Right forelimb (tissue), 1 donor: ENCODE measurements at places on chromosomes 6 and 20.

DNA sequence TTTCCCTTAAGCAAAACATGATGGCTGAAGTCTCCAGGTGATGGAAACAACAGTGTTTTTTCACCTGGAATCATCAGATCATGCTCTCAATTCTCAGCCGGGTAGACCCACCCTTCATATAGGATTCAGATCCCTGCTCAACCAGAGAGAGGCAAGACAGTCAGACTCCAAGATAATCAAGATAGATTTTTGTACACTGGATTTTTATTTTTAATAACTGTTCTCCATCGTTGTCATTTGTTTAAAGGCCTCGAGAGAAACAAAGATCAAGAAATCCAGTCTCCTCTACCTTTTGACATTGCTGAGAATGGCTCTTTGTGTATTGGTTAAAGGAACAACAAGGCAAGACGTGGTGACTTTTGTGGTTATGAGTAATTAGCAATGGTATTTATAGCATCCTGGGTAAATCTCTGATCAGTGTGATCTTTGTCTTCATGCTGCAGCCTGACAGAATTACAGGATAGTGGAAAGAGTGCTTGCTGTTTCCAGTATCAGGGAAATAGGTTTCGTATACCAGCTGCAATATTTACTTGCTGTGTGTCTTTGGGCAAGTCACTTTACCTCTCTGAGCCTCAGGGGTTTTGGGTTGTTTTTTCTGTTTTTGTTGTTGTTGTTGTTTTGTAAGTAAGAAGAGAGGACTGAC, 29.9 kb downstream of the ID4 start:
- no peak for DNase-seq

DNA sequence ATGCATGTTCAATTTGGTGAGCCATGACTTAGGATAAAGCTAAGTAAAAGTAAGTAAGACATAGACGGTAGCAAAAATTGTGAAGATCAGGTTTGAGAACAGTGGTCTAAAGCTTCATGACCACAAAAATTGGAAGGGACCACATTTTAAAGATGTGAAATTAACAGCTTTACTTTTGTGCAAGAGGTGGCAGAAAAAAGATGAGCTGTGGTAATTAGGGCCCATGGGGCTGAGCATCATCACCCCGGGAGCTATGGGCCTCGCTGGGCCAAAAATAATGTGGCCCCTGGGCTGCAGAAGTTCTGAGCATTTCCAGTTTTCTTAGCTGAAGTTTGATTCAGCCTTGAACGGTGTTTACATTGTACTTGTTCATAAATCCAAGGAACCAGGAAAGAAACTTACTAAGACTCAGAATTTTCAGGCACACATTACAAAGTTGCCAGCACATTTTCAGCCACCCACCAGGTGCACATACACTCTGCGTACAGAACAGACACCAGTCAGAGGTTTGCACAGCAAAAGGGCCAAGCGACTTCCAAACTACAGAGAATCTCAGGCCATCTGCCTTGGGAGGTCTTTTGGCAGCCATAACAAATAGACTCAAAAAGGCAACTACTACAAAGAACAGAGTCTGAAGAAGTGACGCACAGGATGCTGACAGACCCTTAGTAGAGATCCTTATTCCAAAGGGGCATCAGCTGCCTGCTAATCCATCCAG, 57.7 kb downstream of the CSE1L start:
- DNase-seq = no peak

- DNase-seq = no peak
Observed at GRCh38 chr20:47810721-47811347, 25.6 kb upstream of the SULF2 start.

DNA sequence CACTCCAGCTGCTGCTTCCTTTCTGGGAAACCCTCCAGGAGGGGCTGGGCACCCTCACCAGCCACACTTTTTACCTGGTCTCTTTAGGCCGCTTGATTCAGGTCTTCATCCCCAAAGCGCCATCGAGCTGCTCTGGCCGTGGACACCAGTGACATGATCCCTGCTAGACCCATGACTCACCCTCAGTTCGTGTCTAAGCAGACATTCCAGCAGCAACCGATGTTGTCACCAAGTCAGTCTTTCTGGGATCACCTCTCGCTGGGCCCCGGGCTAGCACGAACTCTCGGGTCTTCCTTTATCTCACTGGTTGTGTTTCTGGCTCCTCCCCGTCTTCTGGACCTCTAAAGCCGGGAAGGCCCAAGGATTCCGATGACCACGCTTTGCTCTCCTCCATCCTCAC, 43.0 kb upstream of the GPR31 start:
- DNase-seq = no peak

DNA sequence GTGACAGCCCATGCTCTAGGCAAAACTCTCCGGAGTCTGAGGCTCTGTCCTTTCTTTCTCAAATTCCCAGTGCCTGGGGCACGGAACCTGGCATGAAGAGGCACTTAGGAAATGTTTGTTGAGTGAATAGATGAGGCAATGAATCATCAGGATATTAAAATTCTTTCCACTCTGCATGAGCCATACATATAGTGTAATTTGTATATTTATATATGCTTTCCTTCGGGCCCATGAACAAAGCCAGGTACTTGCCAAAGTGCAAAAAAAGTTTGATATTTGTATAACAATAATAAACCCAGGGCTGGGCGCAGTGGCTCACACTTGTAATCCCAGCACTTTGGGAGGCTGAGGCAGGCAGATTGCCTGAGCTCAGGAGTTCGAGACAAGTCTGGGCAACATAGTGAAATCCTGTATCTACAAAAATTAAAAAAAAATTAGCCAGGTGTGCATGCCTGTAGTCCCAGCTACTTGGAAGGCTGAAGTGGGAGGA, 212.3 kb upstream of the ZNF217 start:
- DNase-seq = no peak

GRCh38 chr6:5667737-5668136, 339.0 kb downstream of the NRN1 start:
- DNase-seq = no peak

- no peak for DNase-seq
Observed at GRCh38 chr6:33076406-33076934, 680 bp downstream of the HLA-DPB1 start.

DNA sequence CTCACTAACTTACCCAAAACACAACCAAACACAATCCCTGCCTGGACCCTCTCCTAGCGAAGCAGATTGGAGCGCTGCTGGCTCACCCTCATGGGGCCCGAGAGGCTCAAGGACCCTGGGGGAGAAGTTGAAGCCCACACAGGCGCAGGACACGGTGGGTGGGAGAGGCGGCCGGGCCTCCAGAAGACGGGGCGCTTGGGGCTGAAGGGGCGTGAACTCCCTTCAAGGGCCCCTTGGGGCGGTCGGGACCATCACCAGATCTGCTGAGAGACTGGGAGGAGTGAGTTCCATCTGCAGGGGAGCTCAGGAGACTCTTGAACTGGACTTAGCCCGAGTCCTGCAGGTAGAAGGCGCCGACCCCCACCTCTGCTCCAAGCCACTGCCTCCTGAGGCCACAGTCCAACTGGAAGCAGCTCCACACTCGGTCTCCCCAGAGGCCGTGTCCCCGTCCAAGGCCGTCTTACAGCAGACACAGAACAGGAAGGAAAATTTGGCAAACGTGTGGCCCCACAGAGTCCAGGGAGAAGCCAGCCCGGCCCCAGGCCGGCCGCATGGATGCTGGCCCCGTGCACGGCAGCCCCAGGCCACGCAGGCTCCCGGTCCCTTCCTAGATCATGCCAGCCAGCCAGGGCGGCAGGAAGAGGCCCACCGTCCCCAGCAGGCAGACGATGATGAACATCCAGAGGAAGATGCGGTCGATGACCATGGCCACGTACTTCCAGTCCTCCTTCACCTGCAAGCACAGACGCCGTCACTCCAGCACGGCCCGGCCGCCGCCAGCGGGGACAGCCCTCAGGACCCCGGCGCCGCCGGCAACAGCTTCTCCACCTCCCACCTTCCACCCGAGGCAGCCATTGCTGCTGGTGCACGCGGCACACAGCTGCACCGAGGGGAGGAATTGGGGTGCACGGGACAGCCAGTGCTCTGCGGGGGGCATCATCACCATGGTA, 14.7 kb downstream of the CHRNA4 start:
- no peak for DNase-seq

DNA sequence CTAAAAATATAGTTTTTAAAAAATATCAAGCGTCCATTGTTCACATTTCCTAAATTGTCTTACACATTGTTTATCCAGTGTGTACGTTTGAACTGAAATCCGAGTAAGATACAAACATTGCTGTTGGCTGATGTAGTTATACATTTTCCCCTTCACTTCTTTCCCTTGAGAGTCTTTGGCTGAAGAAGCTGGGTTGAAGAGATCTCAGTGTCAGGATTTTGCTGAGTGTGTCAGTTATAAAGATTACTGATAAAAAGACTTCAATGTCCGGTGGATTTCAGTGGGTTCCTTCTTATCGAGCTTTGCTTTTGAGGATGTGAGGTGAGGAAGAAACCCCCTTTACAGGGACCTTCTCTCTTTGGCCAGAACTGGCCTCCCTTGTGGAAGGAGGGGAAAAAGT, 20.5 kb downstream of the RFPL4B start:
- DNase-seq = no peak

- no peak for DNase-seq
Observed at GRCh38 chr20:44362466-44362940, 7.0 kb downstream of the HNF4A start.

DNA sequence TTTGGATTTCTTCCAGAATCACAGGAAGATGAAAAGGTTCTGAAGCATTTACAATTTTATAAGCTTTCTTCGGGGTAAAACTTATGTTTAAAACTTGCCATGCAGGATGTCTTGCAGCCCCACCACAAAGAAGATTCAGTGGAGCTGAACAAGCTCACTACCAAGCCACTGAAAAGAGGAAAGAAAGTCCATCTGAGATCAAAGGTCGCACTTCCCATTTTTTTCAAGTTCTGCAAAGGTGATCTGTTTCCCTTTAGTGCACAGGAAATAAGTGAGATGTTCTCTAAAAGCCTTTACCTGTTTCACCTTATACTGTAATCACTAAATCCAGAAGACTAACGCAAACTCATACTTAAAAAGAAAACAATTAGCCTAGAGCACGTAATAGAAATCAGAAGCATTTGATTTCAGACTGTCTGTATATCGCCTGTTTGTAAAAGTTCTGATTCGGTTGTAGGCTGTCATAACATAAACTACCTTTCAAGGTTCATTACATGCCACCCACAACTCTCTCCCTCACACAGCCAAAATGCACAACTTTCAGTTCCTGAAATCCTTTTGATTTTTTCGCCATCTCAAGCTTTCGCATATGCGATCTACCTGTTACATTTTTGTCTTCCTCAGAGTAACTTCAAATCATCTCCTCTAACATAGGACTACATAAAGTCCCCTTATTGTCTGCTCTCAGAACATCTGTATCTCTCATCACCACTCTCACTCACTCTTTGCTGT, 1.8 kb downstream of the ECHDC1 start:
- no peak for DNase-seq

DNA sequence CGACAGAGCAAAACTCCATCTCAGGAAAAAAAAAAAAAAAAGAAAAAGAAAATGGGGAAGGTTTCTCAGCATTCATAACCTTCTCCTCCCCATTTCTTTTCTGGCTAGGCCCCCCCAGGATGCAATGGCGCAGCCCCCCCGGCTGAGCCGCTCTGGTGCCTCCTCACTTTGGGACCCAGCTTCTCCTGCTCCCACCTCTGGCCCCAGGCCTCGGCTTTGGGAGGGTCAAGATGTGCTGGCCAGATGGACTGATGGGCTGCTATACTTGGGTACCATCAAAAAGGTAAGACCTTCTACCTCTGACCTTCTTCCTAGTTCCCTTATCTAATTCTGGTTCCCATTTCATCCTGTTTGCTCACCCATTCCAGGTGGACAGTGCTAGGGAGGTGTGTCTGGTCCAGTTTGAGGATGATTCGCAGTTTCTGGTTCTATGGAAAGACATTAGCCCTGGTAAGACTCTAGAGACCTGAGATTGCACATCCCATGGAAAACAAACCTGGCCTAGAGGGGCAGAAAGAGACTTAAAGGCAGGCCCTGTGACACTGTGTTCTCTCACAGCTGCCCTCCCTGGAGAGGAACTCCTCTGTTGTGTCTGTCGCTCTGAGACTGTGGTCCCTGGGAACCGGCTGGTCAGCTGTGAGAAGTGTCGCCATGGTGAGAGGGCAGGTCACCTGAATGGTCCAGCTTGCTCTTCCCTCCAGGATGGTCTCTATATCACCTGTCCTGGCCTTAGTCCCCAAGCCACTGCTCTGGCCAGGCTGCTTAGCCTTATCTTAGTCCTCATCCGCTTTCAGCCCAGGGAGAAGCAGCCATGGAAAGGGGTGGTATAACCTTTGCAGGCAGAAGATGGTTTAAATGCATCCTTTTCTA, 1.6 kb downstream of the PHF1 start:
- DNase-seq = no peak

DNA sequence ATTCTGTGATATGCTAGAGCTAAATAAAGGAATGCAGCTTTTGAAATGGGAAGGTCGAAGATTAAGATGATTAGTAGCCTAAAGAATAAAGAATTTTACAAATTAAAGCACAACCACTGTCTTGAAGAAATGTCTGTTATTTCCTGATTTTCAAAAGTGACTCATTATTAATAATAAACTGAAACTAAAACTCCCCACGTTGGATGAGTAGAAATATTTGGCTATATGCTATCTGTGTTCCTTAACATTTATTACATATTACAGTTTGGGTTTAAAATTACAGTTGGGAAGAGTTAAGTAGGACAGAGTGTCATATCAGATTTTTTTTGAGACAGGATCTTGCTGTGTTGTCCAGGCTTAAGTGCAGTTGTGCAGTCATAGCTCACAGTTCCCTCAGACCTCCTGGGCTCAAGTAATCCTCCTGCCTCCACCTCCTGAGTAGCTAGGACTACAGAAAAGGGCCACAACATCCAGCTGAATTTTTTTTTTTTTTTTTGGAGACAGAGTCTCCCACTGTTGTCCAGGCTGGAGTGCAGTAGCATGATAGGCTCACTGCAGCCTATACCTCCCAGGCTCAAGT, 47.1 kb downstream of the AKIRIN2 start:
- DNase-seq = no peak

- no peak for DNase-seq
Observed at GRCh38 chr6:75539136-75539535, 45.5 kb upstream of the FILIP1 start.

DNA sequence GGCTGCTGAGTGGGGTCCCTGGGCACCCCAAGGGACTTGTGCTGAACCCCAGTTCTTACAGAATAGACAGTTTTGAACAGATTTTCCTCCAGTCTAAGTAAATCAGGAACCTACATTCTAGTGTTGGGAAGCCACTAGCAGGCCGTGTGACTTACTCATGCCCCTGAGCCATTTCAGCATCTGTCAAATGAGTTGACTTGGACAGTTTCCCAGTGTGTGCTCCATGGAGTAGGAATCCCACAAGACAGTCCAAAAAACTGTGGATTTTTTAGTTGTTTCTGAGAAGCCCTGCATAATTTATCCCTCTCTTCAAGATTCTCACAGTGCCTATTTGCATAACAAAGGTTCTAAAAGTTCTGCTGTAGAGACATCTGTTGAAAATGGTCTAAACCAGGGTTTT, 2.1 kb downstream of the GABRR2 start:
- no peak for DNase-seq

DNA sequence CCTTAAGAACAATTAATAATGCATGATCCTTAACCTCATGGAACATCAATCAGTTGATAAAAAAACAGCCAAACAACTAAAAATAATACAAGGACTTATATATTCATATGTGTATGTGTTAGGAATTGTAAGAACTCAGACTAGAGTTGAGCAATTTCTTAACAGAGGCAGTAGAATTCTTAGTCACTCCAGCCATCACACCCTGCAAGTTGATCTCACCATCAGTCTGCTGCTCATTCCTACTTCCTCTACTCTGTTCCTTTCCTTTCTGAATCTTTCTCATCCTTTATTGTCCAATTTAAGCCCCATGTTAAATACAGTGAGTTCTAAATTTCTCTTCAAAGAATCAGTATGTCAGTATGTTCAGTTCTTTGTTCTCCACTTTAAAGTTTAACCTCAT, 2.6 kb downstream of the ZNF165 start:
- DNase-seq = no peak
